Right atrium auricular region (tissue), 2 donors: ENCODE measurements at places on chromosomes 7 and 10. TPM values are rescaled to one million over a fixed set of nuclear protein-coding genes. Genes with fewer than 3 reads are reported as not detected.

GRCh38 chr7:158407581-158408317 lies 179.9 kb downstream of the PTPRN2 start:
- no peak for DNase-seq

DNA sequence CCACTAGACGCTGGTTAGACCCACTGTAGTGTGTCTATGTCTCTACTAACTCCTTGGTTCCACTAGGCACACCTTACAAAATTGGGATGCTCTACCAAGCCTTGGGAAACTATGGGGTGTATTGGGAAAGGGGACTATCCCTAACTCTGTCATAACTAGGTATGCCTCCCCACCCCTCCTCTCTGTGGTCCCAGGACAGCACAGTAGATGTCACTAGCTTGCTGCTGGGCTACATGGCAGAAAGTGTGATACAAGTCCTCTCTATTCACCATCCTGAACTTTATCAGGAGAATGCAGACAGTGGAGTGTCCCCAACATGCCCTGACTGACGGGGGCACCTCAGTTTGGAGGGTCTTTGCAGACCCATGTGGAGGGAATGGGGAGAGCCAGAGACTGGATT lies 30.3 kb upstream of the TMEM273 start:
- no peak for DNase-seq

DNA sequence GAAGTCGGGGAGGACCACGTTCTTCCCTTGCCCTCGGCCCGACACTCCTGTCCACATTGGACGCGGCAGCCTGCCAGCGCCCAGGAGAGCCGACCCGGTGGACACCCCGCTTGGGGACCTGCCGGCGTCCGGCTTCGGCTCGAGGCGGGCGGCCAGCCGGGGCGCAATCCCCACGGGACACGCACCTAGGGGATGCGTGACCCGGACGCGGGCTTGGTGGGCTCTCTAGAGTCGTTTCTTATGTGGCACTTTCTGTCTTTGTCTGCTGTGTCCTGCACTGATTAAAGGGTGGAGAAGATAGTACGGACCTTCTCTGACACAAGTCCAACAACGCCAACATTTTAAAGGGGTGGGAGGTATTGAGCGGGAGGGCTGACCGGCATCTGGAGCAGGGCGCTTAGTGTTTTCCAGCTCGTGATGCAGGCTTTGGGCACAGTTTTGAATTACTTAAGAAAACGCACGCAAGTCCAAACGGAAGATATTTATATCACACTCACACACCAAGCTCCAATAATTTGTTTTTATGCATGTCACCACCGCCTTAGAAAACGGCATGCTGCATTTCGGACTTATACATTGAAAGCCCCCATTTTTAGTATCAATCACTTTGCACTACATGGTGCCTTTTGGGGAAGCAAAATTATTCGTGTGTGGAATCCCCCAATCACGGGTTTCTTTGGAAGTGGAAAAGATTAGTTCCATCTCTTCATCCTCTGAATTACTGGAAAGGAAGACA lies 3.9 kb upstream of the SPAG6 start:
- no peak for DNase-seq

DNA sequence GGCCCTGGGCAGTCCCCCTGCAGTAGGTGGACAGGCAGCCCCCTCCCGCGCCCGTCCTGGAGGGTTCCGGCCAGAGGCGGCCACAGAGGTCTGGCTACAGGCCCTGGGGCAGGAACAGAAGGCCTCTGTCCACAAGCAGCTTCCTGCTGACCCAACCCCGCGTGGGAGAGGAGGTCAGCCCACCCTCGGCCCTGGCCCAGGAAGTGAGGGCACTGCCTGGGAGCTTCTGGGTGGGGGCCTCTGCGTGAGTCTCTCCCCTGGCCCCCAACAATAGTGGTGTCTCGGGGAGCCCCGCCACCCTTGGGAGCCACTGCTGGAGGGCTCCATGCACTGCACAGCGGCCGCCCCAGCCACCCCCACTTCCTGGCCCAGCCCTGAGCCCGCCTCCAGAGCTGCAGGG lies 4.7 kb downstream of the MICALL2 start:
- DNase-seq: no peak

GRCh38 chr7:44398511-44398911 lies 73.1 kb upstream of the CAMK2B start:
- DNase-seq: peak; percentile 63

DNA sequence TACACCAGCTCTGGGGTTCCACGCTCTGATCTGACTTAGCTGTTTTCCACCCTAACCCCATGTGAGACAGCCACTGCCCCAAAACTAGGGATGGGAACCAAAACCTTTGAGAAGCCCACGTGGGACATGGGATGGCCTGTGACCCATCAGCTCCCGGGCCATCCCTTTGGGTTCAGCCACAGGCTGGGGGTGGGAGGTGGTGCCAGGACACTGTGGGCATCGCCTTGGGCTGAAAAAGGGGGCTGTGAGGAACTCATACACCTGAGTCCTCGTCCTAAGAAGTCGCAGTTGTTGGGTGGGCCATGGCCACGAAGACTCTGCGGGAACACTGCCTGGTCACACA lies 379.1 kb downstream of the DNAJB6 start:
- no peak for DNase-seq

DNA sequence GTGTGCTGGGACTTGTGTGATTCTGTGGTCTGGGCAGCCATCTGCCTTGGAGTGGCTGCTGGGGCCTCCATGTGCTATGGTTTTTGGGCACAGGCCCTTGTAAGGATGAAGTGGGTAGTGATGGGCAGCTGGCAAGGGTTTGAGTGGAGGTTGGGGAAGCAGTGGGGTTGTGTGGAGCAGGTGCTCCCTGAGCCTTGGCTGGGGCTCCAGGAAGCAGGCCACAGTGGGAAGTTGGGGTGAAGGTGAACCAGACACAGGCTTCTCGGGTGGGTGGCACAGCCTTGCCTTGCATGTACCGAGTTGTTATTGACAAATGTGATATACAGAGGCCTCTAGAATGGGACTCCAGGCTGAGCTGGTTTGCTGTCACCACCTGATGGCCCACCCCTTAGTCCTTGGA lies 82.3 kb downstream of the ADCY1 start:
- DNase-seq: peak; percentile 47

The CNTNAP2 gene
- 1.7 TPM for total RNA-seq

The NEBL gene
- 550 TPM for total RNA-seq

DNA sequence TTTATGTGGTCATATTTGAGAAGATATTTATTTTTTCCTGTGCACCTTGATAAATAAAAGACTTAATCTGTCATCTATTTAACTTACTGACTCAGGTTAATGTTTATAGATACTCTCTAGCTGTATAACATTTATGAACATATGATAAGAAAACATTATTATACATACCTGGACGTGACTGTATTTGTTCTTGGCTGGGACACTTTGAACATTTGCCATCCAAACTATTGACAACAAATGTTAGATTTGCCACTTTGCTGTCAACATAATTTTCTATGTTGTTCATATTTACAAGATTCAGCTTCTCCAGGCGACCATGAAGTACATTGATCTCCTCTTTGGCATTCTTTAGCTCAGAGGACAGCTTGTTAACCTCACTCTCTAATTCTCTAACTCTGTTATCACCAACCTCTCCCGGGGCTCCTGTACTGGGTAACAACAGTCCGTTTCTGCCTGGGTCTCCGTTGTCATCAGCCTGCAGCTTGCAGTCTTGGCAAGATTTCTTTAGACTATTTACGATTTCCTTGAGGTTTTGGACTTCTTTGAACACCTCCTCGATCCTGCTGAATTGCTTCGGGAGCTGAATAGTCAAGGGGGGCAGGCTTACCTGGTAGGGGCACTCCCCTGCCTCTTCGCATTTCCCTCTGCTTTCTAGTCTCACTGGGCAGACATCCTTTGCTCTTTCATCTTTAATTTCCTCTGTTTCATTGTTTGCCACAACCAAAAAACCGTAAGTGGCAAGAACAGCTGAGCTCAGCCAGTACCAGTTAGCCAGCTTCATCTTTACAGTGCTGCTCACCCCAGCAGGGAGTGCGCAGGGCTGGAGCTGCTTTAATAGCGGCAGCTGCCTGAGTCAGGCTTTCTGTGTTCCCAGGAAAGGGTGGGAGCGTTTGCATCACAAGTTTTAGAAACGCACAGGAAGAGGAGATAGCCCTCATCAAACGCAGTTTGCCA lies at the start of gene FGL2:
Gene FGL2 (minus strand): TSS at position 807 of the 954 bp plus-strand sequence. CDS start 26 bp downstream, at position 781.
- peak; percentile 88 for DNase-seq

DNA sequence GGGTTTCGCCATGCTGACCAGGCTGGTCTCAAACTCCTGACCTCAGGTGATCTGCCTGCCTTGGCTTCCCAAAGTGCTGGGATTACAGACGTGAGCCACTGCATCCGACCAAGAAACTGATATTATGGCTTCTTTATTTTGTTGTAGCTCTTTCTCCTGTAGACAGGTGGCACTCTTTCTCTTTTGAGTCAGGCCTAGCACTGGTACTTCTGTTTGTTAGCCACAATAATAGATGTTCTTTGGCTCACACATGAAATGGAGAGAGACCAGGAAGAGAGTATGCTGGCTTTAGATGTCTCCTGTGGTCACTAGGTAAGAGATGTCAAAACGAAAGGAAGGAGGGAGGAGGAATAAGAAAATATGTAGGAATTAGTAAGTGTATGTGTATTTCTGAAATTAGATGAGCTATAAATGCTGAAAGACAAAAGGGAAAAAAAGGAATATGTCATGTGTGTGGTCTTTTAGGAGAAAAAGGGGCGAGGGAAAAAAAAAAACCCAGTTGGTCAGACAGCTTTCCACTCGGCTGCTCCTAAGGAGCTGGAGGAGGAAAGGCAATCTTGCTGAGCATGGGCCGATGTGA lies 78.7 kb downstream of the CLEC2L start:
- DNase-seq: no peak

DNA sequence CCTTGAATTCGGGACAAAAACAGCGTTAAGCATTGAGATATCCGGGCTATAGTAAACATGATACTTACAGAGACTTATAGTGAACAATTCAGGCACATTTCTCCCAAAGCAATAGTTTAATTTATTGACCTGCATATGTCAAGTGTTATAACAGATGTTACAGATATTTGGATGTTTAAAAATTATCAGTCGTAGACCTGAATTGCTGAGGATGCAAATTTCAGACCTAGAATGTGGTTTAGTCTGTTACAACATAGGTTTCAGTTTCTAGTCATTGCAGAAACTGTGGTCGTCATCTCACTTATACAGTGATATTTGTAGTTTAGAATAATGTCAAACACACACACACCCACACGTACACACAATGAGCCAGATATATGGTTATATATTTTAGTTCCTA lies 85.2 kb downstream of the VTI1A start:
- DNase-seq: no peak

- DNase-seq: no peak
Observed at GRCh38 chr10:63717027-63717715, 196.0 kb downstream of the REEP3 start.

The UCMA gene
- not detected for total RNA-seq

- DNase-seq: no peak
Observed at GRCh38 chr7:156491435-156491834, 149.1 kb upstream of the RNF32 start.

DNA sequence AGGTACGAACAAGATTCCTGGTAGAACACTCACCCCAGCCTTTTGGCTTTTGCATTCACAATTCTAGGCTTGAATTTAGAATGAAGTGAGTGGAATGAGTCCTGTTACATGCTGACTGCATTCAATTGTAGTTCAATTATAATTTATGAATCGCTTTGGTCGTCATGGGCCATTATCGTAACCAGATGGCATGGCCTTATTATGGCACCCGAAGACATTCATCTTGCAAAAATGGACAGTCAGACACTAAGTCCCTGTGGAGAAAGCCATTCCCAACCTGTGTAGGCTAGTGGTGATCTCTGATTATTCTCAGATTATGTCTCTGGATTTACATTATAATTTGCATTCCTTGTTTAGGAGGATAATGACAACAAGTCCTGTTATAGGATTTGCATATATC lies 292.4 kb upstream of the NPSR1 start:
- DNase-seq: no peak

GRCh38 chr7:90563286-90563685 lies 32.8 kb upstream of the CDK14 start:
- DNase-seq: no peak
